CD8-positive, alpha-beta memory T cell (primary cell): ENCODE measurements at places on chromosomes 3 and 15.
A peak's percentile ranks its signal among the peaks of the same experiment; 100 is the strongest.

DNA sequence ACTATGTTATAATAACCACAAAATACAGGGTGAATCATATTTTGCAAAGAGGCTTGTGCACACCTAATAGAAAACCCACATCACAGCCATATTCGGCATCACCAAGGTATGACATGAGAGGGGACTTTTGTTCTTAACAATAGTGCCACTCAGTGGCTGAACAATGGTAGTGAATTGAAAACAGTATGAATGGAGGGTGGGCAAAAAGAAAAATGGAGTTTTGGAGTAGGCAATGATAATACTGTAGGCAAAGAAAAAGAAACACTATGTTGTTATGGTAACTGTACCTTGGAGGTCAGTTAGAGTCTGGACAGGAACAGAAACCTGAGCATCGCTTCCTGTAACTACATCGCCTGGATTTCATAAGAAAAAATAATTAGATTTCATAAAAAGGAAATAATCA is 348.6 kb downstream of the PLCL2 start:
- peak; percentile 52 for DNase-seq

DNA sequence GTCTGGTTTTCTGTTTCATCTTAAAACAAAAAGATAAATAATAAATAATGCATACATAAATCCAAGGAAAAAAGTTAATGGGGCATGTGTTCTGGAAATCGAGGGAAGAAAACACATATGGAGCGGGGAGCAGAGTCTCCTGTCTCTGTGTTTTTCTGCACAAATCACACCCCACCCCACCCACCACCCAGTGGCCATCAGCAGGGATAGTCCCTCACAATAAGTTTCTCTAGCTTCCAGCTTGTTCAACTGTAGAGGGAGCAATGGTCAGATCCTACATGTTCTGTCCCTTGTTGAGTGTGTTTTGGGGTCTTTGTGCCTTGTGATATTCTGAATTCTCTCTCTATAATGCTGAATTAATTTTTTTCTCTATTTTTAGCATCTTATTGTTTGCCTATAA is 26.8 kb upstream of the CHRNA7 start:
- no peak for DNase-seq

GRCh38 chr15:76866008-76866407 is 39.1 kb downstream of the SCAPER start:
- no peak for DNase-seq

DNA sequence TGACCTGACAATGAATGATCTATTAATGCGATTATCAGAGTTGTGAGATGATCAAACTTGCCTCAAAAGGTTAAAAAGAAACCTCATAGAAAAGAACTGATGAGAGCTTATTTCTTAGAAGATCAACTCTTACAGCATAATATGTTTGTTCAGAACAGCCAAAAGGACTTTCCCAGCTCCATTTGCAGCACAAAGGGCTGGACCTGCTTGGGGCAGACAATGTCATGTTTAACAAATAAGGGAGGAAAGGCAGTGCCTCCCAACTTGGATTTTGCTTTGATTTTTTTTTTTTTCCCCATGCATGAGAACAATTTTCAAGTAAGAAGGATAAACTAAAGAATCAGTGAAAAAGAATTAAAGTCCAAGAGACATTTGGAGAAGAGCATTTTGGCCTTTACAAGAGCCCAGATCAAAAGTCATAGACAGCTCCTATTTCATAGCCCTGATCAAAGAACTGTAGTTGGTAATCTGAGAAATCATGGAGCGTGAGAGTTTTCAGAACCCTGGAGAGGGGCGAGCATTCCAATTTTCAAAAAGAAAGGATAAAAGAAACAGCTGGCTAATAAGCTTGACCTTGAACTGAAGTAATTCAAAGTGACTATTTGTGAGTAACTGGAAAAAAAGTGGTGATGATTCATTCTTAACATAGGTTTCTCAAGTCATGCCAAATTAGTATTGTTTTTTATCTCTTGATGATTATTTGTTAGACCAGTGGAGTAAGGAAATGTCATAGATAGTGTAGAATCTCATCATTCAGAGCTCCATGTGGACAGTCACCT is 136.0 kb upstream of the CFAP20DC start:
- DNase-seq = no peak

DNA sequence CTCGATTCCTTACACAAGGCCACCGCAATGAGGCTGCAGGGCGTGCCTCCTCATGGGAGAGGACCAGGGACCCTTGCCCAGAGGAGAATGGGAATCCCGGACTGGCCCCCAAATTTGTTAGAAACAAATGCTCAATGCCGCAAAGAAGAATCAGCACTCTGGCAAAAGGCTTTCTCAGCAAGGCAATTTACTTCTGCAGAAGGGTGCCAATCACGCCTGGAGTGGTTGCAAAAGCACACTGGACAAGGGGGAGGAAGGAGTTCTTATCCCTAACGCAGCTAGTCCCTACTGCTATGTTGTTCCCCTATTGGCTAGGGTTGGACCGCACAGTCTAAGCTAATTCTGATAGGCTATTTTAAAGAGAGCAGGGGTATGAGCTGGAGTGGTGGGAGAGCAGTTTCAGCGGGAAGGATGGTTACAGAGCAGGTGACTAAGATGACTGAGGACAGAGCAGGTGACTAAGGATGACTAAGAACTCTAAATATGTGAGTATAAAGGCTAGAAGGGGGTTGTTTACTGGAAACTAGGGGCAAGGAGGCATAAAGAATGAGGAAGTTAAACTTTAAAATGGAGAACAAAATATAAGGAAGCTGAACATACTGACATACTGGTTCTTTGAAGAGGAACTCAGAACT is 48.5 kb downstream of the KATNBL1 start:
- DNase-seq = no peak

DNA sequence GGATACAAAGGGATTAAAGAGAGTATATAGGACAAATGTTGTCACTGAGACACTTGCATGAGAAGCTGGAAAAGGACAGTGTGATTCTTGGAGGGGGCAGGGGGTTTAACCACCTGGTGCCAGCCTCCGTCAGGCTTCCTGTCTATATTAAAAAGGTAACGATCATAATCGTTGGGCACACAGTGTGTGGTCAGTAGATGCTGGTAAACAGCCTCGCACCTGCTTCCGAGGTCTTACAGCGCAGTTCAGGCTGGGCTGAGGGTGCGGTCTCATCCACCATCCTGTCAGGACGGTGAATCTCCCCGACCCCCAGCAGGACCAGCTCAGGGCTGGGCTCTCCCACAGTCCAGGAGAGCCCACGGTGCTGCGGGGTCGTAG is 47.7 kb upstream of the SMAD6 start:
- no peak for DNase-seq

DNA sequence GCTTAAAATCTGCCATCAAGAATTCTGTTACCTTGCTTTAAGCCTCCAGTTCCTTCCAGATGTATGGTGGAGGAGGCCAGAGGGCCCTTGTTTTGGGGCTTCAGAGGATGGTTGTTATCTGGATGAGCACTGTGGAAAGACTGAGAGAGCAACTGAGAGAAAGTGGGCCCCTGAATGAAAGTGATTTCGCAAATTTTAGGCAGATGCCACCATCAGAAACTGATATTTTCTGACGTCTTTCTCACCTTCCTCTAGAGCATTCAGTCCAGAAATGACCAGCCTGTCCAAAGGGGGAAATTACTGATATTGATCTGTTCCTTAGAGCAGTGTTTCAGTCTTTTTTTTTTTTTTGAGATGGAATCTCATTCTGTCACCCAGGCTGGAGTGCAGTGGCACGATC is 13.4 kb downstream of the B3GNT5 start:
- DNase-seq = no peak

DNA sequence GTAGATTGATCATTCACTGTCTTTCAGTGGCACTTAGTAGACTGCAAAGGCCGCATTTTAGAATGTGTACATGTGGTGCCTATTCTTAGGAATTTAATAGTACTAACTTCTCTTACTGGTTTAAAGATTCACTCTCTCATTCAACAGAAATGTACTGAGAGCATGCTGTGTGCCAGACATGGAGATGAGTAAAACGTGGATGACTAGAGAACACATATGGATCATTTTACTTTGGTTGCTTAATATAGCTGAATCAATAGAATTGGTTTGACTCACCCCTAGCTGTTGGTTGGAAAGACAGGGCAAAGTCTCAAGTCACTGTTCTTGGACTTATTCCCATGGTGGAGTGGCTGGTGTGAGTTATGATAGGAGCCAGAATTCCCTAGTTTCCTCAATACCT is 109.1 kb upstream of the TNFAIP8L3 start:
- no peak for DNase-seq

DNA sequence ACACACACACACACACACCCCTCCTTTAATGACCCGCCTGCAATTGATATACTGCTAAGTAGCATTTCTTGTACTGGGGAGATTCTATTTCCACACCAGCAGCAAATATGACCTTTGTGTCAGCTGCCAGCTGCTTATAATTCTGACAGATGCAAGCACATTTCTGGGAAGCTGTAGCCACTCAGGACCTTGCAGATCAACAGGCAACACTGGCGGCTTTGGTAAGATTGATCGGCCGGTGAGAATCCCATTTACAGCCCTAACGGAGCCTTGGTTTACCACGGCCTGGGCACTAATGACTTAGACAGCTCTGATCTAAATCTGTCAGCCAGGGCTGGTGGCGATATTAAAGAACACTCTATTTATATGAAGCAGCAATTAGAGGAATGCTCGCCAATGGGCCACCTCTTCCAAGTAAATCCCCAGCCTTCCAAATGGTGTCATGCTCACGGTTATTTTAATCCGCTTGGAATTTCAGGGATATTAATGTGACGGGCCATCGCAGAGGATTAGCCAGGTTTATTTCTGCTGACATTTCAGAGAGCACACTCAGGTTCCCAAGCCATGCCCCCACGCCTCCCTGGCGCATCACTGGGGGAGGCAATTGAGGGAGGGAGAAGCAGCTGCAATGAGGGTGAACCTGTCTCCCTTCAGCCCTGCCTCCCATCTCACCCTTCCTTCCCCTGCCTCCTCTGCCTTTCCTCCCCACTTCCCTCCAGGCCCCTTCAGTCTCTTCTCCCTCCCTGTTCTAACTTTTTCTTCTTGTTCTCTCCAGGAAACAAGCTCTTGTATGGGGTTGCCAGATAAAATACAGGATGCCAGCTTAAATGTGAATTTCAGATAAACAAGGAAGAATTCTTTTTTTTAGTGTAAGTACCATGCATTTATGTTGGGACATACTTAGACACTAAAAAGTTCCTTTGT is 287.0 kb downstream of the TLE3 start:
- DNase-seq = no peak

DNA sequence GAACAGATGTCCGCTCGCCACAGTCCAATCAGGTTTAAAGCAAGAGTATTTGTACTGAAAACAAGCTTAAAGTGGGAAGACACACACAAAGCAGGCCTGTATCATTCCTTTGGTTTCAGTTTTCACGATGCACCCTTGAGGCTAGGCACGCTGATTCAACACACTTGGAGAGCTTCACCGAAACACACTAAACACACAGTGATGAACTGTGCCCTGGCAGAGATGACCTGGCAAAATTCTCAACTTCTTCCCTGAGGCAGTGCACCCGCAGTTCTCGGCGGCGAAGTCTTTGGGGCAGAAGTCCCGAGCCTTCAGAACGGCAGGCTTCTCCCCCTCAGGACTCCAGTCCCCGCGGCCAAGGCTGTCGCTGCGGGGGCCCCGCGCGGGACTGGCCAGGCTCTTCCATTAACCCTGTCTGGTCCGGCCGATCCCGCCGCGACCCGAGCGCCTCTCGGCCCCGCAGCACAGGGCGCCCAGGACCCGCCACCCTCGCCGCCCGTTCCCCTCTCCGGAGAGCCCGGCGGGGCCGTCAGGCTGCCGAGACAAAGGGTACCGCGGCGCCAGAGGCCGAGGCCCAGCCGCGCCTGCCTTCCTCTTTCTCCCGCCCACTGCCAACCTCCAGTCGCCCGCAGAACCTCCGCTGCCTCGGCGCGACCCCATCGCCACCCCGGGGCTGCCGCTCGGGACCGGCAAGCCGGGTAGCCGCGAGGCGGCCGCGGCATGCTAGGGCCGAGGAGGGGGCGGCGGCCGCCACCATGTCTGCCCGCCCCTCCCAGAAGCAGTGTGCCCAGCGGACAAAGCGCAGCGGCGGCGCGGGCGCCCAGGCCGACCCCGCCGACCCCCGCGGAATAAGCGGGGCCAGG is 792 bp downstream of the GABPB1 start:
- peak; percentile 14 for DNase-seq

GRCh38 chr3:151875759-151876158 is 2.3 kb downstream of the SUCNR1 start:
- no peak for DNase-seq

- DNase-seq = no peak
Measured at GRCh38 chr15:92521624-92522008, 127.9 kb downstream of the ST8SIA2 start.

DNA sequence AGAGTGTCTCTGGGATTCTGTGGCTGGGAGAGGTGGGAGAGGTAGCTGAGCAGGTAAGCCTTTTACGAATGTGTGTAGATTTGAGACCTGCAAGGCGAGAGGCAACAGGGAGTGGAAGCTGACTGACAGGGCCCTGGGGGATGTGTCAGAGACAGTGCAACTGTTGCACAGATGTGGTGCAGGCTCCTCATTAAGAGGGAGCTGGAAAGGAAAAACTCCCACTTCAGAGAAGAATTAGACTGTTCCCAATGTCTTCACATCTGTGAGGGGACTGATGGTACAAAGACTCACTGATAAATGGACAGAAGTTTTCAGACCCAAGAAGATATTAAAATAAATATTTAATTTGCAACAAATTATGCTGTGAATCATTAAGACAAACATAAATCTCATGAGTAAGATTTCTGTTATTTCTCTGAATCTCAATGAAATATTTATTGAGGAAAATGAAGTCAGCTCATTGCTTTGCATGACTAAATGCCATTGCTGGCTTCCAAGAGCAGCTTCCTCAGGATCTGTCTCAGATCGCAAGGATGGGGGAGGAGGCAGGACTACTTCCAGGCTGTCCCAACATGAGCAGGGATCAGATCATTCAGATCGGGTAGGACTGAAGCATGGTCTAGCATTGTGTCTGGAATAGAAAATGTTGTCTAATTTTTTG is 127.3 kb upstream of the ROPN1 start:
- no peak for DNase-seq

DNA sequence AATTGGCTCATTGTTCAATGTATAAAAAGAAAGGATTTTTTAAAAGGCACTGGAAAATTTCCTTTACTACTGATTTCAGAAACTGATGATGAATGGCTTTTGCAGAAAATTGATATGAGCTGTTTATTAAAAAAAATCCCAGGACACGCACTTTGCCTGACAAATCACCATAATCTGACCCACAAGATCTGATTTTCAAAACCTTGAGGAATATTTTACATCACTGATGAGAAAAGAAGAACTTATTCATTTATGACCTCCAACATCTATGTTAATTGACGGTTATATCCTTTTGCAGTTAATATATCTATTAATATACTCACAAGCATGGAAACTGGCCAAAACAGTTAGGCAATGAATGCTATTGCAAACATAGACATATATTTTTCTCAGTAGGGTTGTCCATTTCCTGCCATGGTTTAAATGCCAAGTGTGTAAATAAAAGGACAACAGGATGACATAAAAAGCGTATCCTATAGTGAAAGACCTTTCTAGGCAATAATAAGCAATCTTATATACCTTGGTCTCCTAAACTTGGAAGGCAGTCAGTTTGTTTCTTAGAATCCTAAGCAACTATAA is 109.7 kb upstream of the SLC7A14 start:
- DNase-seq = no peak
